ENCODE measurements at places on chromosomes 6 and 20.

DNA sequence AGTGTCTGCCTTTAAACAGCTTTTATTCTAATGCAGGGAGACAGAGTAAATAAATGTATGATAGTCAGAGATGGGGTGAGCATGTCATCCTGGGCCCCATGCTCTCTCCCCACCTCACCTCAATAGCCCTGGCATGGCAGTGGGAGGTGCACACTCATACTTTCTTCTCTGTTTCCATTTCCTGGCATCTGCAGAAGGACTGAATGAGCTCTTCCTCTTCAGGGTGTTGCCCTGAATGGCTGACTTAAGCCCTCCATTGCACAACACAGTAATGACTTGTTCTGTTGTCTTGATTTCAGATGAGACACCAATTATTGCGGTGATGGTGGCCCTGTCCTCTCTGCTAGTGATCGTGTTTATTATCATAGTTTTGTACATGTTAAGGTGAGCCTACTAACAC, 57.0 kb upstream of the GNRH2 start:
- no peak for DNase-seq

DNA sequence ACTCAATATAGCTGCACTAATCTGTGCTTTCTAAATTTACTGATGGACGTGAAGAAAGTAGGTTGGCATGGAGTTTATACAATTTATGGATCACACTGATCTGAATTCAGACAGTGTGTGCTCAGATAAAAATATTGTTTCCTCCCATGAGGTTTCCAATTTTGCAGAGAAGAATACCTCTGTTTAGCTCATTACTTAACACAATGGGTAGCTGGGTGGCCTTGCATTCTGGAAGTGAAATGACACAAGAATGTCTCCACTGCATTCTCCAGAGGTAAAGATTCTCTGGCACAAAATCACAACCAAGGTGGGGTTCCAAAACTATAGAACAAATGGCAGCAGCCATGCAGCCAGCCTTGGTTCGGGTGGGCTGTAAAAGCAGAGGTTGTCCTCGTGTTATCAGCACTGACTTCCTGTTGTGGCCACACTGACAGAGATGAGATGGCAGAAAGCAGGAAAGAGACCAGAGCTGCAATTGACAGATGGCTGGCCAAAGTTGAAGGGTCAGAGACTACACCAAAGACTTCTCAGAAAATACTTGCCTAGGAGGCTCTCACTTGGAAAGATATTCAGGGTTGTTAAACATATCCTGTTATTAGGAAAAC, 50.2 kb downstream of the HDAC2 start:
- DNase-seq = no peak

GRCh38 chr6:12941422-12941821, 224.9 kb downstream of the PHACTR1 start:
- no peak for DNase-seq

GRCh38 chr6:167706313-167707109, 120.2 kb upstream of the AFDN start:
- DNase-seq = no peak

GRCh38 chr6:146191612-146192011, 162.8 kb downstream of the GRM1 start:
- DNase-seq = no peak

DNA sequence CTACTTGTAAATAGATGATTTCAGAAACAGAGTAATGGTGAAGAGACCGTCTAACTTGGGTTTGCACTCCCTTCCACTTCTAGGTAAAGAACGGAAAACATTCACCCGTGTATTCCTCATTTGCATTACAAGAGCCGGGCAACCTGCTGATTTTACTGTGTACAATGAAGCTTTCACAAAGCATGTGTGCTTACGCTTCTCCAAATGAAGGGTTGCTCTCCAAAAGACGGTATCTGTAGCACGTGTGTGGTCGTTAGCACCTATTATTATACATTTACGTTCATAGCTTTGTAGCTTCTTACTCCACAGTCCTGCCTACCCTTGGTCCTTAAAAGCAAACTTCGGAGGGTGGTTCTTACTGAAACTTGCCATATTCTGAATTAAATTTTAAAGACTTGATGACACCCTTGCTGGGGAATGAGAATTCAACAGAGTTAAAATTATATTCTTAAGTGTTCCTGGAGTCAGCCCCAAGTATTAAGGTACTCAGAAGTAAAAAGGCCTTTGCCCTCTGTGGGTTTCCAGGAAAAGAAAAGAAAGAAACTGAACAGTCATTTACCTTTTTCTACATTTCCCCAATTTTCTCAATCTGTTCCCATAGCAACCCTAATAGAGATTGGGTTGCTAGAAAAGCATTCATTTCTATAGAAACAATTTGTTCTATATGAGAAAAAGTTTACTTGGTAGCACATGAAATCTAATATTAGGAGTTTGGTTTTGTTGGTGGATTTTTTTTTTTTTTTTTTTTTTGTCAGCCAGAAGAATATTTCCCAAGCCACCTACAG, 61.9 kb upstream of the KCNG1 start:
- no peak for DNase-seq

DNA sequence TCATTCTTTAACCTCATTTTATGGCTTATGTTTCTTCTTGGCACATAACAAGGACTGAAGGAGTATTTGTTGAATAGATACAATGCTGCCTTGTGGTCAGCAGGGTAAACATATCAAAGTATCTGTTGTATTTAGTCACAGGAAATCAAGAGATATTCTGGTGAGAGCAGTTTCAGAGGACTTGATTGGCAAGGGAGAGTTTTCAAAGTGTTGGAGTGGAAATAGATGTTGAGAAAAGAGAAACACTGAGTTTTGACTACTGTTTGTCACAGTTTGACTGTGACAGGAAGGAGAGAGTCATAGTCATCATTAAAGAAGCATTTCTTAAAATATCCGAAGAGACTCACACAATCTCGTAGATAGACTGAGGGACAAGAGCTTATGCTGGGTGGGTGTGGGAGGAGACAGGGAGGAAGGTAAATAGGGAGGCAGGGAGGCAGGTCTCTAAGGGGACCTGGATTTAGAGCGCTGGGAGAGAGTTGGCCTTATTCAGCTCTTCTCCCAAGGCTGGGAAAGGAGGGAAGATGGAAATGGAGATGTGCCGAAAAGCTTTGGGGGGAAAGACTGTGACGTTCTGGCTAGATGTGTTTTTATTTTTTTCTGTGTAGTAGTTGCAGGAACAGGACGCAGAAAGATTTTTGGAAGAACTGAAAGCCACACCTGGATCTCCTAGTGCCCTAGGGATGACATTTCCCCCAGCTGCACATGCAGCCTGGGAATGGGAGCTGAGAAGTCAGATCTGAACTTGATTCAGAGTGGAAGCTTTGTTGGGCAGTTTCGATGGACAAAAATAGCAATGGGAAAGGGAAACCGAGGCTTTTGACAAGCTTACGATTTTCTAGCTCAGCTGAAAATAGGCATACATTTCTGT, 65.0 kb upstream of the IFNGR1 start:
- DNase-seq = no peak

GRCh38 chr6:89140347-89141156, 5.3 kb upstream of the PM20D2 start:
- DNase-seq = no peak

DNA sequence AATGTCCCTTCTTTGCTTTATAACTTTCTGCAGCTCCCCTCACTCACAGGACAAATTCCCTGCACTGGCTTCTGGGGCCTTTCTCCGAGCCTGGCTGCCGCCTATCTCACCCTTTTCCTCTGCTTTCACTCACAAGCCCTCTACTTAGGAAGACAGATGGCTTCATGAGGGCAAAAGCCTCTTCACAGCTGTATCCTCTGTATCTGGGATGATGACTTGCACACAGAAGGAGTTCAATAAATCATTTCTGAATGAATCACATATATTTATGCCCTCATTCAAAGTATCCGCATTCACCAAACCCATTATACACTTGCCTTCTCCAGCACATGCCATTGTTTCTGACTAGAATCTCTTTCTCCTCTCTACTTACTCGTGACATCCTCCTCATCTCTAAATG, 159.0 kb upstream of the RIPOR2 start:
- no peak for DNase-seq

- no peak for DNase-seq
These were observed 103.3 kb downstream of the IBTK start for GRCh38 chr6:82144007-82144851.

DNA sequence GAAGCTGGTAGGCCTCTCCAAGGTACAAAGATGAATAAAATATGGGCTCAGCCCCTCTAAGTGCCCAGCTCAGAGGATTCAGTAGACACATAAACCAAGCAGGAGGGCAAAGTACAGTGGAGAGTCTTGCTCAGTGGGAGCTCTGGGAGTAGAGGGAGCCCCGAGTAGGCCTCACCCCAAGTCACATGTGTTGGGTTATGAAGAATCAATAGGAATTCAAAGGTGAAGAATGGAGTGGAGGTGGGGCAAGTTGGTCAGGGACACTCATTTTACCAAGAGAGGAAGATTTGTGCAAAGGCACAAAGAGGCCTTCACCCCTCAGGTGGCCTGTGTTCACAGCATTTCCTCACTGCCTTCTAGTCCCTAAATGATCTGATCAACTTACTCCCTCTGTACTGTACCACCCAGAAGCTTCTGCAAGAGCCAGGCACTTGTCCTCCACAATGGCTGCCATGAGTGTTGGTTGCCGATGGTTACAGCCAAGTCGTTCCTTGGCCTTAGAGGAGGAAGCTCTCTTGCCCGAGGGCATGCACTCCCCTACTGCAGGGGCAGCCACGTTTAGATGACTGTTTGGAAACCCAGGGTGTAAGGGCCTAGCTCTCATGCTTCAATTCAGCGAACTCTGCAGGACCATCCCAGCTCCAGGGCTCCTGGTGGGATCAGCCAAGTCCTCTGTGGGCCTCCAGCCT, 6.7 kb upstream of the CDKN1A start:
- no peak for DNase-seq

DNA sequence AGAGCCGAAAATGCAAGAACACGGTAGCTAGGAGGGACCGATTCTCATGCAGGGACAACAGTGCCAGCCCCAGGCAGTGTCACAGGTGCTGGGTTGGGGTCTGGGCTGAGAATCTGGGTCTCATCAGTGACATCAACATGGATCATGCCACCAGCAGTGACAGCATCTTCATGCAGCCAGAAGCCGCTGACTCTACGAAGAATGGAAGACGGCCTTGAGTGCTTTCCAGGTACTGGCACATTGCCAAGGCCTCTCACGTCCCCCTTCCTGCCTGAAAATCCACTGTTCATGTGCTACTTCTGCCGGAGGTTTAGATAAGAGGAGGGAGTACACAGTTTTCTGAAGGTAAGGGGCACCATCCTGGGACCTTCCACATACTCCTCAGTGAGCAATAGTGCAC, 141.1 kb upstream of the FOXQ1 start:
- DNase-seq = no peak

- no peak for DNase-seq
These were observed 196.0 kb downstream of the MAFB start for GRCh38 chr20:40493071-40493470.

DNA sequence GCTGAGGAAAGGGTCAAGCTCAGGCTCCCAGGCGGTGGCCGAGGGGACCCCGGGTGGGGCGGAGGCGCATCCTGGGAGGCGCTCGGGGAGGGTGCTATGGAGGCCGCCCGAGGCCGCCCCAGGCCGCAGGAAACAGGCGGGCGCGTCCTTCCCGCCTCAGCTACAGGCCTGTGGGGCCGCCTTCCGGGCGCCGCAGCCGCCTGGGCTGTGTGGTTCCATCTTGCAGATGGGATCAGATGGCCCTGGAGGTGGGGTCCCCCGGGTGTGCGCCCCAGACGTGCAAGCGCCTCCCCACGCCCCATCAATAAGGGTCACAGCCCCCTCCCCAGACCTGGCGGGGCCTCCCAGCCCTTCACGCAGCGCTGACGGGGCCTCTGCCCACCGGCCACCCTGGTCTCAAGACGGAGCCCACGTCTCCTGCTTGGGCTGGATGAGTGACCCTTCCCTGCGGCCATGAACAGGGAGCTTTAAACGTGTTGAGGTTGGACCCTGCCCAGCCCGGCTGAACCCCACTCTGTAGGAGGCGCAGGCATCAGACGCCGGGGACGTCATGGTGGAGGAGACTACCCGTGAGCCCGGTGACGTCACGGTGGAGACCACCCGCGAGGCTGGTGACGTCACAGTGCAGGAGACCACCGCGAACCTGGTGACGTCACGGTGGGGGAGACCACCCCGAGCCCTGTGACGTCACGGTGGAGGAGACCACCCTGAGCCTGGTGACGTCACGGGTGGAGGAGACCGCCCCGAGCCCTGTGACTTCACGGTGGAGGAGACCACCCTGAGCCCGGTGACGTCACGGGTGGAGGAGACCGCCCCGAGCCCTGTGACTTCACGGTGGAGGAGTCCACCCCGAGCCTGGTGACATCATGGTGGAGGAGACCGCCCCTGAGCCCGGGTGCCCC, 267.0 kb downstream of the DLL1 start:
- no peak for DNase-seq

GRCh38 chr6:111011360-111012142, 29.7 kb downstream of the RPF2 start:
- no peak for DNase-seq

GRCh38 chr6:147201885-147202515, 2.2 kb upstream of the STXBP5 start:
- no peak for DNase-seq

DNA sequence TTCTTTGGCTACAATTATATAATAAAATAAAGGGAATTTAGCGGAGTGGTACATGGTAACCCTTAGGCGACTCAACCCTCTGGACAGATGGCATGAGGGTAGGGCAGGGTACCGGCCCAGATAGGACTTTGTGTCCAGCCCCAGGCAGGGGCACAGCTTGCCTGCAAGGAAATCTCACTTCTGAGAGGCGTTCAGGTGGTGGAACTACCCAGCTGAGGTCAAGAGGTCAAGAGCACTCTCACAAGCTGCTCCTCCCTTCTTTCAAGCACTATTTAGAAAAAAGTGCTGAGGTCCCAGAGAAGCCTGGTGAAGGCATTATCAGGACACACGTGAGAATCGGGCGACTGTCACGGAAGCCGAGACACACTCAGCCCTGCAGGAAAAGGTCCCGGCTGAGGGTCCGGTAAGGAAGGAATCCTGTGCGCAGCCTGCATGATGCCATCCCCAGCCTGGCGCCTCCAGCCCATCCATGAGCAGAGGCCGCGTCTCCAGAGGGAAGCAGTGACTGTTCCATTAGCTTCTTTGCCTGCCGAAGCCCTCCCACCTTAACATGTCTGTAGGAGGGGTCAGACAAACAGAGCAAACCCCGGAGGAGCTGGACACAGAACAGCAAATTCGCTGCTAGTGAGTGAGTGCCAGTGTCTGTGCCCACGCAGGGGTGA, 54.8 kb downstream of the WDR27 start:
- DNase-seq = no peak

DNA sequence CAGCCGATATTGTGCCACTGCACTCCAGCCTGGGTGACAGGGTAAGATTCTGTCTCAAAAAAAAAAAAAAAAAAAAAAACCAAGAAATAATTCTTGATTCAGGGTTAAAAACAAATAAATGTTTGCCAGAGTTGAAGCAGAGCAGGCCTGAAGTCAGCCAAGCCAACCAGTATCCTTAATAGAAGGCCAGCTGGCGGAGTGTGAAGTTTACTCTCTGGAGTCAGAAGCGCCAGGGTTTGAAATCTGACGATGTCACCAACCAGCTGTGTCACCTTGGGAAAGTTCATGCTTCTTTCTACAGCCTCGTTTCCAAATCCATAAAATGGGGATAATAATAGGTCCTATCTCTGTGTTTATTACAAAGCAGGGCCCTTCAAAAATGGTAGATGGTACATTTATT, 73.0 kb upstream of the ENPP5 start:
- DNase-seq = no peak

GRCh38 chr6:94645191-94645590, 932.1 kb upstream of the MANEA start:
- no peak for DNase-seq
